ENCODE measurements at places on chromosomes 4 and X.

DNA sequence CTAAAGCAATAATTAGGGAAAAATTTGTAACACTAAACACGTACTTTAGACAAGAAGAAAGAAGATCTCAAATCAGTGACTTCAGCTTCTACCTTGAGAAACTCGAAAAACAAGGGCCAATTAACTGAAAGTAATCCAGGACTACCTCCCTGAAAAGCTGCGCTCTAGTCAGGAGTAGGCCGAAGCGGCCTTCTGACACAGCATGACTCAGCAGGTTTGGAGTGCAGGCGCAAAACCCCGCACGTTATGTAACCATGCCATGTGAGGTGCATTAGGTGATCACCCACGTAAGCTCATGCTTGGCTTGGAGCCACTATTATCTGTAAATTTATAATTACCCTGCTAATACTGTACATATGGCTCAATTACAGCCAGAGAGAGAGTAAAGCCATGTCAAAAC, 52.8 kb upstream of the CCDC149 start:
- no peak for DNase-seq

DNA sequence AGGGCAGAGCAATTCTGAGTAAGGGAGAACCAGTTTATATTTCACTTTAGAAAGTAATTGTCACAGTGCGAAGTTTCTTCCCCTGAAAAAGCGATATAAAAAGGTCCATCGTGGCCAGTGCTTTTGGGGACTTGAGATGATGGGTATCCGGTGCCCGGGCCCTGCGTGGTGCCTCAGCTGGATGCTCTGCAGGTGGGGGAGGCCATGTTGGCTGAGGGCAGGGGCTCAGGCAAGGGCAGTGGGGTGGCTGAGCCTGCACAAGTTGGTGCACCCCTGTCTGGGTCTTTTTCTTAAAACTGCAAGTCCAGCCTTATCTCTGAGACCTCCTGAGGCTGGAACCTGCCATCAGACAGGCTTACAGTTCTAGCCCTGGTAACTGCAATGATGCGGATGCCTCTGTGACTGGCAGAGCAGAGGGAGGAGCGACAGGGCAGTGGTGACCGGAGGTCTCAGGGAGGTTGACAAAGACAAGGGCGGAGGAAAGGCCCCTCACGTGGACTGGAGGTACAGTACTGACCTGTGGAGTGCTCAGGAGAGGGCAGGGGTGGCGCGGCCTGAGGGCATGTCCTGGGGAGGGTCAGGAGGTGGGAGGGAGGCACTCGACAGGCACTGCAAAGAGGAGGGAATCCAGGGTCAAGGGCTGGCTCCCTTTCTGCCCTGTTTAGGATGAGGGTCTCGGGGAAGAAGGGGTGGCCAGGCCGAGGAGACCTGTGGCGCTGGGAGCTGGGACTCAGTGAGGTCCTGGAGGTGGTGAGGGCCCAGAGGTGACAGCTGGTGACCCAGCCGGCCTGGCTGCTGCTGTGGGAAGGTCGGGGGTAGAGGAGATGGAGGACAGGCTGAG, 1.8 kb downstream of the RGS12 start:
- no peak for DNase-seq

DNA sequence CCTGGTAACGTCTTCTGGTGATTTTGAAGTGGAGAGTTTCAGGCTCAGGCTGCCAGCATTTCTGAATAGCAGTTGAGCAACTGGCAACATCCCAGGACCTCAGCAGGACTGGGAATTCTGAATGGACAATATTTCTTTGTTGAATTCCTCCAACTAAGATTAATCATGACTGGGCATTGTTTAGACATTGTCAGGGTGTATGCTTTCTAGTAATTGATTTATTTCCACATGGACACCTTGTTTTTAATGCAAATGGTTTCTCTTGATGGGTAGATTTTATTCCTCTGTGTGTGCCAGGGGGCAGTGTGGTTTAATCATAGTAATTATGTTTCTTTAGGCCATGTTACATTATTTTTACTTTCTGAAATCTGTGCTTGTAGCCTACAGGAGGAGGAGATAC, 1004.7 kb upstream of the LCORL start:
- no peak for DNase-seq

DNA sequence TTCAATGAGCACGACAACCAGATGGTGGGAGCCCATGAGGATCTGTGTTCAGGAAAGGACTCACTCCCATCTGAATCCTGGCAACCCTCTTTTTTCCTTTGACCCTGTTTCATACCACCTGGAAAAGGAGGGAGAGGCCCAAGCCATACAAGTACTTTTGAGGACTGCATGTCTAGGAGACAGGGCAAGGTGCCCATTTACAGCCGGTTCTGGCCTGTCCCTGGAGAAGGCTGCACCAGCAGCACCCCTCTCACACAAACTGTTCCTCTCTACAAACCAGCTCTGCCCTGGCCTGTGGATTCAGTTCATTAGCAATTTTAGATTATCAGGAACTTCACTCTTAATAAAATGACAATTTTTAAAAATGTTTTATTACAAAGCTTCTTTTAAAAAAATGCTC, 57.5 kb downstream of the HADH start:
- no peak for DNase-seq

- no peak for DNase-seq
These were observed 296.2 kb downstream of the INPP4B start for GRCh38 chr4:142549726-142550463.

GRCh38 chr4:109302361-109303139, at the start of gene COL25A1:
Gene COL25A1 (minus strand): TSS chr4:109302658.
- DNase-seq: no peak

- no peak for DNase-seq
These were observed 74.9 kb downstream of the NYX start for GRCh38 chrX:41522081-41522480.

DNA sequence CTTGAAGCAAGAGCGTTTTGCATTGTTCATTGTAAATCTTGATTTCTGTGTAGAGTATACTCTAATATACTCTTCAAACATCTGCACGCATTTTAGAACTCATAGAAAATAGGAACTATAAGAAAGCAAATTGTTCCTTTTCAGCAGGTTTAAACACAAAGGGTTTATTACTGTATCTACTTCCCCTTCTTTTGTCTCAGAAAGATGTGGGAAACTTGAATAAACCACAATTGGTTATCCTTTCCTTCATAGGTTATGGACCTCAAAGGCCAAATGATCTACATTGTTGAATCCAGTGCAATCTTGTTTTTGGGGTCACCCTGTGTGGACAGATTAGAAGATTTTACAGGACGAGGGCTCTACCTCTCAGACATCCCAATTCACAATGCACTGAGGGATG, 46.0 kb upstream of the GUCY1B1 start:
- DNase-seq: no peak

DNA sequence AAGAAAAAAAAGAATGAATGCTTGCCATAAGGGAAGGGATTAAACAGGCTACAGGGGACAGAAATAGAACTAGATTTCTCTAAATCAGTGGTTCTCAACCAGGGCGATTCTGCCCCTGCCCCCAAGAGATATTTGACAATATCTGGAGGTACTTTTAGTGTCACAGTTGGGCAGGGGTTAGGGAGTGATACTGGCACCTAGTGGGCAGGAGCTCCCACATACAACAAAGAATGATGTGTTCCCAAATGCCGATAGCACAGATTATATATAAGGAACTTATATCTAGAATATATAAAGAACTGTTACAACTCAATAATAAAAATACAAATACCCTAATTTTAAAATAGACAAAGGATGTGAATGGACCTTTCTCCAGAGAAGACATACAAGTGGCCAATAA, 14.7 kb downstream of the S100G start:
- DNase-seq: no peak

- DNase-seq: no peak
These were observed 16.0 kb upstream of the MID1 start for GRCh38 chrX:10636337-10636736.
